ENCODE measurements at places on chromosomes 13 and 19.

DNA sequence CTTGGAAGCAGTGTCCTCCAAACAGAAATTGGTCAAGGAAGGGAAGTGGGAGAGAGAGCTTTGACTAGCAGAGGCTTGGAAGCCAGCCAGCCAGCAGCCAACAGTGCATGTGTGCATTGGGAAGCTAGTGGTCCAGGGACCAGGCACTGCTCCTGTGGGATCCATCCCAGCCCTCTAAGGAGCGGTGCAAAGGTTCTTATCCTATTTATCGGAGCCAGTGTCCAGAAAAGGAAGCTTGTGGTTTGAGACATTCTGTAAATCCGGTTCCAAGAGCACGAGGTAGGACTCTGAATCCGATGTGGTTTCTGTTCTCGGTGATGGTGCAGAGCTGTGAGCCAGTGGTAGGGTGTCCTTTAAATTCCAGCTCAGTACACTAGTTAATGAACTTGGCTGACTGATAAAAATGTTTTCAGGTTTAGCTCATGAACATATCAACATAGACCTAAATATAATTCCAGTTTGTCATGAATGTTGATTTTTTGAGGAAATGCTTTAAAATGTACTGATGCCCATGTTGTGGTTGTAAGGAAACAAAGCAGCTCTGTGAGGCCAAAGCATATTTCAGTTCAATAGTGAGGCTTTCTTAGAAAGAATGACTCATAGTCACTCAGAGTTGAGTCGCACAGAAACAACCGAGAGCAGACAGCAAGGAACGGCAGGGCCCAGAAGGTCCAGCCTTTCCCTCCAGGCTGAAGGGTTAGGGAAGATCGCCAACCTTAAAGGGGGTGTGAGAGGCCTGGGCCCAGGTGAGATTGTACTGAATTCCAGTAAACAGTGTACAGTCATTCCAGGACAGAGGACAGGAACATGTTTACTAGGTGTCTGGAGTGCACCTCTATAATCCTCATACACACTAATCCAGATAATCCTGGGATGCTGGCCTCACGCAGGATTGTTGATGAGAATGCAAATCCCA lies 21.5 kb upstream of the GARRE1 start:
- DNase-seq = no peak

- no peak for DNase-seq
These were observed 2.6 kb downstream of the LYPD5 start for GRCh38 chr19:43799502-43800142.

DNA sequence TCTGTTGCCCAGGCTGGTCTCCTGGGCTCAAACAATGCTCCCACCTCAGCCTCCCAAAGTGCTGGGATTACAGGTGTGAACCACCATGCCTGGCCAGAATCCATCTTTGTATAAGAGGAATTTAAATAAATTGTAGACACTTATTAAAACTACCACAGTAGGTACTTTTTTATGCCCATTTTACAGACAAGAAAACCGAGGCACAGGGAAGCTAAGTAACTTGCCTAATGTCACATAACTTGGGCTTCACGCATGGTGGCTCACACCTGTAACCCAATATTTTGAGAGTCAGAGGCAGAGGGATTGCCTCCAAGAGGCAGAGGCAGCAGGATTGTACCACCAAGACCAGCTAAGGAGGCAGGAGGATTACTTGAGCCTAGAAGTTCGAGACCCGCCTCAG lies 22.7 kb upstream of the CALM3 start:
- DNase-seq = no peak

DNA sequence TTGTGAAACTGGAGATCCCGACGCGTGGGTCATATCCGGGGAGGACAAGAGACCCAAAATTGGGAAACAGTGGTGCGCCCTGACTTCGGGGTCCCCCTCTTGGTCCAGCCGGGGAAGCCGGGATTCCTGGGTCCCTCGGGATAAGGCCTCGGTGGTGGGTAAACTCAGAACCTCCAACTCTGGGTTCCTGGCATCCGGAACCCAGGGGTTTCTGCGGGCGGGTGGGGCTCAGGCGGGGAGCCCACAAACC lies 688 bp downstream of the ZFP36 start:
- DNase-seq = no peak

DNA sequence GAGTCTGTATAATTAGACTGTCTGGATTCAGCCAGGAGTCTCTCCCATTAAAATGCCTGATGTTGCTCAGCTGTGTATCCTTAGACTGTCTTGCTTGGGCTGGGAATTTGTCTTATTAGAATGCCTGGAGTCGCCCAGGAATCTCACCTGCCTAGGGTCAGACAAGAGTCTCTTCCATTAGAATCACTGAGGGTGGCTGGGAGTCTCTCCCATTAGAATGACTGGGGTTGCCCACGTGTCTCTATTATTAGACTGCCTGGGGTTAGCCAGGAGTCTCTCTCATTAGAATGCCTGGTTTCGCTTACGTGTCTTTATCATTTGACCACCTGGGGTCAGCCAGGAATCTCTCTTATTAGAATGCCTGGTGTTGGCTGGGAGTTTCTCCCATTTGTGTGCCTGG lies 1450.0 kb downstream of the UQCRFS1 start:
- no peak for DNase-seq

DNA sequence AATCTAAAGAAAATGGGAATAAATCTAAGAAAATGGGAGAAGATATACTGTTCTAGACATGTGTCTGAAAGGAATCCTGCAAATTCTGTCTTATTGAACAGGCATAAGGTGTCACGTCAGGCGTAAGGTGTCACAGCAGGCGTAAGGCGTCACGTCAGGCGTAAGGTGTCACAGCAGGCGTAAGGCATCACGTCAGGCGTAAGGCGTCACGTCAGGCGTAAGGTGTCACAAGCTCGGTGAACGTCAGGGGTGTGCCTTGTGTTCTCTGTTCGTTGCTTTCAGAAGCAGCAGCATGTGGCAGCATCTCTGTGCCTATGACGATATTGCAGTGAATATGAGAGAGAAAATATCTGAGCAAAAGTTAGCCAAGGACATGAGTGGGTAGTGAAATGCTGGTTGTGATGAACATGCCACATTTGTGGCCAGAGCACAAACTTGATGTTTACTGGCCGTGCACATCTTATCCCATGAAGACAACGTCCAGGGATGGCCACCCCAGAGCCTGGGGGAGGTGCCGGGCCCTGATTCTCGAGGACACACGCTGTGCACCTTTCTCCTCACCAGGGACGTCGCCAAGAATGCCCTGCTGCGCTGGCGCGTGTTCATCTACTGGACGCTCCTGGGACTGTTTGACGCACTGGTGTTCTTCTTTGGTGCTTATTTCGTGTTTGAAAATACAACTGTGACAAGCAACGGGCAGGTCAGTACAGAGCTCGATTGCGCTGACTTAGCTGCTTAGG lies 107.0 kb upstream of the MCF2L start:
- no peak for DNase-seq

DNA sequence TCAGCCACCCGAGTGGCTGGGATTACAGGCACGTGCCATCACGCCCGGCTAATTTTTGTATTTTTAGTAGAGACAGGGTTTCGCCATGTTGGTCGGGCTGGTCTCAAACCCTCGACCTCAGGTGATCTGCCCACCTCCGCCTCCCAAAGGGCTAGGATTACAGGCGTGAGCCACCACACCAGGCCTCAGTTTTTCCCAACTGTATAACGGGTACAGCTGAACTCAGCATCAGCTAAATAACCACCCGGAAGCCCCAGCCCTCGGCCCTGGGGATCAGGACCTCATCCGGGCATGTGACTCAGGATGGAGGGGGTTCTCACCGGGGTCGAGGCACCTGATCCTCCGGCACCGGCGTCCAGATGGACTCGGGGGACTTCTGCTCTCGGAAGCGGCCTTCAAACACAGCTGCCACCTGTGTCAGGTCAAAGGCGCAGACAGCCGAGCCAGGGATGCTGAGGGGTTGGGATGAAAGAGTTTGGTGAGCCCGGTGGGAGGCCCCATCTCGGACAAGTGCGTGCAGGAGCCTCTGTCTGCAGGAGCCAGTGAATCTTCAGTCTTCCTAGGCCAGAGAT lies 8.9 kb downstream of the SEMA6B start:
- no peak for DNase-seq

GRCh38 chr13:104011505-104012241 lies 945.5 kb upstream of the SLC10A2 start:
- DNase-seq = no peak

GRCh38 chr13:96860882-96861281 lies 133.4 kb downstream of the OXGR1 start:
- DNase-seq = no peak

DNA sequence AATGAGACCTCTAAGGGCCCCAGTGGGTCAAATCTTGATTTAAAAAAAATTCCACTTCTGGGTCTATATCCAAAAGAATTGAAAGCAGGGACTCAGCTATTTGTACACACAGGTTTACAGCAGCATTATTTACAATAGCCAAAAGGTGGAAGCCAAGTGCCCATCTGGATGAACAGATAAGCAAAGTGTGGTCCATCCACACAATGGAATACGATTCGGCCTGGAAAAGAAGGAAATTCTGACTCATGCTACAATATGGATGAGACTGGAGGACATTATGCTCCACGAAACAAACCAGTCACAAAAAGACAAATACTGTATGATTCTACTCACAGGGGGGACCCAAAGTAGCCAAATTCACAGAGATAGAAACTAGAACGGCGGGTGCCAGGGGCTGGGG lies 76.7 kb downstream of the CACNA1A start:
- DNase-seq = no peak

DNA sequence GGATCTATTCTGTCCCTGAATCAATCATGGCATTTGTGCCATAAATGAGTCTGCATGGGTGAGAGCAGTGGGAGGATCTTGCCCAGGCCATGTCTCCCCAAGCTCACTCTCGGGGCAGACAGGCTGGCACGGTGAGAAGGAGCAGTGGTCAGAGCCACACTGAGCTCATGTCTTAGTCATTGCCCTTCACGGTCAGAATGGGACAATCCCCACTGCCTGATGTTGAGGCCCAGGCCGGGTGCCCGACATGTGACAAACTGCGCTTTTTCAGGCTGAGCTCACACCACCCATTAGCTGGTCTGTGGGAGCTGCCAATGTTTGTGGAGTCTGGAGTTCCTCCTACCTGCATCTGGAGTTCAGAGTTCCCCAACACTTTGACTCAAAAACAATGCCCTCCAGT lies 481.9 kb downstream of the COG6 start:
- DNase-seq = no peak

DNA sequence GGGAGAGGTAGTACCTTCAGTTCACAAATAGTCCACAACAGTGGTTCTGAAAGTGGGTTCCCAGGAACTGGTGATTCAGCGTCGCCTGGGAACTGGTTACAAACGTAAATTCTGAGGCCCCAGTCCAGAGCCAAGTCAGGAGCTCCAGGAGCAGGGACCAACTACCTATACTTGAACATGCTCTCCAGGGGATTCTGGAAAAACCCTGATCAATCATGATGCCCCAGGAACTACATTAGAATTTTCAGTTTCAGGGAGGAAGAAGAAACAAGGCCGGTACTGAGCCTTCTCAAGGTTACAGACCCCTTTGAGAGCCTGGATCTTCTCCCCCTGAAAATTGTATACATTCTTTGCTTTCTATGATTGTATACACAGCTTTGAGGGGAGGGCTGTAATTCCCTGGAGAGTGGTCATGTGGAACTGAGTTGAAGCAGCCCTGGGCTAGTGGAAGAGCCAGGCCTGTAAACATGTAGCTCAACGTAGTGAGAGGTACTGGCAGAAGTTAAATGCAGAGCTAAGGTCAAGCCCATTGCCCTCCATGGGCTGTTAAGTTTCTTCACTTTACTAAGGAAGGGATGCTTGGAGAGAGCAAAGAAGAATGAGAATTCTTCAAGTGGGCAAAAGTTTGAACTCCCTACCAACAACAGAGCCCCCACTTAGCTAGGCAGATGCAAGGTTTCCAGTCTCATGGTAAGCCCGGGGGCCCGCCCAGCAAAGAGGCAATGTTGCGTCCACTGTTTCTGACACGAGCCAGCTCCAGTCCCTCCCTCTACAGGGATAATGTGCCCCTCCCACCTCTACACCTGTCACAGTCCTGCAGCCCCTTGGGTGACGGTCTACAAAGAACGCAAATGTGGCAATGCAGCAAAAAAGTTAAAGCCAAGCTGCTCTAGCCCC lies 17.0 kb downstream of the DOCK9 start:
- DNase-seq = no peak

- no peak for DNase-seq
These were observed 294.8 kb downstream of the FOXO1 start for GRCh38 chr13:40371531-40372125.

DNA sequence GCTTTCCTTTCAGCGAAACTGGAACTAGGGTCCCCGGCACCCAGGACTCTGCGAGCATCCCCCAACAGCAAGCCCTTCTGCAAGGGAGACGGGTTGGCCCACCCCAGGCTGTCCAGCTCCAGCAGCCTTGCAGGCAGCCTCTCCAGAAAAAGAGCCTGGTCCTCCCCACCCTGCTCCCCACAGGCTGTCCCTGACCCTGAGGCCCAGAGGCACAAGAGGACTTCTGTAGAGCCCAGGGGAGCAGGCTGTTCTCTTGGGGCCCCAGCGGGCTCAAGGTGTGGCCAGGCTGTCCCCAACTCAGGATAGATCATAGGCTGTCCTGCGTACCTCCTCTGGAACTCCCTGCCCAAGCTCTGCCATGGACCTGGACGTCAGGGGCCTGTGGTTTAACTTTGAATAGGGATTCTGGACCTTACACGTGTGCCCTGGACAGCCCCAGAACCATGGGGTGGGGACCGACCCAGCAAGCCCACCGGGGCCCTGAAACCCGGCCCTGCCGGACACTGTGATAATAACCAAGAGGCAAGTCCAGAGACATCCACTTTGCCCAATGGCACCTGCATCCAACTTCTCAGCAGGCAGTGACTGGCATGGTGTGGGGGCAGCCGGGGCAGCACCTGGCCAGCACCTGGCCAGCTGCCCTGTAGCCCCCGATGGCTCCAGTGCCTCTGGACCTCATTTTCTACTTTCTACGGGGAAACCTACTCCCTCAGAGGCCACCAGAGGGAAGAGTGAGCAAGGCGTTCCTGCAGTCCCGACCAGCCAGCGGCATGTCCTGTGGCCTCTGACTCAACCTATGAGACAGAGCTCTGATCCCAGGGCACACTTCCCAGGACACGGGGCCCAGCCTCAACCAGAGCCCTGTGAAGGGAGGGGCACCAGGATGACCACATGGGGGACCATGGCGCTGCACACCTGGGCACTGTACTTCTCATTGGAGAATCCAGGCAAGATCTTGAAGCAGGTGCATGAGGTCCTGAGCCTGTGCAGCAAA lies 50.9 kb upstream of the TPM4 start:
- DNase-seq = no peak

DNA sequence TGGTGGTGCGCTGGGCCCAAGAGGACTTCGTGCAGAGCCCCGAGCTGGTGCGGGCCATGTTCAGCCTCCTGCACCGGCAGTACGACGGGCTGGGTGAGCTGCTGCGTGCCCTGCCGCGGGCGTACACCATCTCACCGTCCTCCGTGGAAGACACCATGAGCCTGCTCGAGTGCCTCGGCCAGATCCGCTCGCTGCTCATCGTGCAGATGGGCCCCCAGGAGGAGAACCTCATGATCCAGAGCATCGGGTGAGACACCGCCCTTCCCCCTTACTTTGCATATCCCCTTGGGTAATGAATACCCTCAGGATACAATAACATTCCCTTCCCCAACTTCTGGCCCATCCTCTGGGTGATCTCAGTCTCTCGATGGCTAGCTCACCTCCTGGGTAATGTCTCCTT lies 60.9 kb downstream of the RYR1 start:
- no peak for DNase-seq
